Adrenal gland (tissue), 19 donors: ENCODE measurements at places on chromosomes 3 and 15. TPM values are rescaled to one million over a fixed set of nuclear protein-coding genes. Genes with fewer than 3 reads are reported as not detected.

The SLC6A1 gene
- total RNA-seq = 1.3 TPM

The ATP13A4 gene
- total RNA-seq = 1.6 TPM

The SOX2 gene
- 0.28 TPM for total RNA-seq

The CASR gene
- not detected for total RNA-seq

The TMCO5A gene
- not detected for total RNA-seq

The SLC25A26 gene
- total RNA-seq = 19.2 TPM

The USP50 gene
- total RNA-seq = not detected

The MYO1E gene
- 24.8 TPM for total RNA-seq

The LTK gene
- 0.33 TPM for total RNA-seq

The TBC1D5 gene
- total RNA-seq = 71.0 TPM

The GOLGA8Q gene
- 0.68 TPM for total RNA-seq

The ITGB5 gene
- 404 TPM for total RNA-seq

The SPRED1 gene
- 8.8 TPM for total RNA-seq

The PLA2G4E gene
- 0.25 TPM for total RNA-seq

The LRRN1 gene
- total RNA-seq = not detected

The TRANK1 gene
- total RNA-seq = 6.0 TPM

The CTDSPL gene
- total RNA-seq = 19.4 TPM

The HDC gene
- not detected for total RNA-seq

The LMAN1L gene
- total RNA-seq = 2.7 TPM

The CRABP1 gene
- 2.4 TPM for total RNA-seq

The ANKRD63 gene
- total RNA-seq = not detected

The ENTPD3 gene
- not detected for total RNA-seq
